ENCODE measurements at places on chromosomes 12 and 14.

DNA sequence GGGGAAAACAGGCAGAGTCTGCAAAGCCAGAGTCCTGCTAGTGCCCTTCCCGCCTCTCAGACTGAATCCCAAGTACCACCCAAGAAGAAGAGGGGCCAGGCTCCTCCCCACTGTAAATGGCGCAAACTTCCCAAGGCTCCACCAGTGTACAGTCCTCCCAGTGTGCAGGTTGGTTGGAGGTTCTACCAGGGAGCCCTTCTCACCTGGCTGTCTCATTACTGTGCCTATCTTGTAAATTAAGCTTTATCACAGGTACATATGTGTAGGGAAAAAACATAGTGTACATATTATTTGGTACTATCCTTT lies 189.7 kb downstream of the FSCB start:
- DNase-seq, result no peak

DNA sequence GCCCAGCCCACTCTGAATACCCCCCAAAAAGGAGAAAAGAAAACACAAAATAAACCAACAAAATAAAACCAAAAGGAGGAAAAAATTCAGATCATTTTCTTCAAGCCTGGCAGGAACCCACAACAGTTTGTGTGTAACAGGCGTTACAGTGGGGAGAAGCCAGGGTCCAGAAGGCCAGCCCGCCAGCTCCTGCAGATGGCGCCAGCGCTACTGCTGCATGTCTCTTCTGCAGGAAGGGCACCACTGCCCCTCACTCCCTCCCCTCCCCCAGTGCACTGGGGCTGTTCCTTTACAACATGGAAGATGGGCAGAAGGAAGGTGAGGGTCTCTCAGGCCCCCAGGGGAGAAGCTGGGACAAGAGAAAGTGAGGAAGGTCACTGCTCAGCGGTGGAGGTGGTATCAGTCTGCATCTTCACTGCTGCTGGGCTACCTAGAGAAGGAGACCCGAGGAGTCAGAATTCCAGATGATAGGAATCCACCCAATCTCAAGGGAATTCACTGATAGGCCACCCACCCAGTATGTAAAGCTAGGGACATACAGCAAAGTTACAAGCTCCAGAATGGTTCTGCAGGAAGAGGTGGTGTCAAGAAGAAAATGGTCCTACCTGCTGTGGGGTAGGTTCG lies 2.3 kb upstream of the NOP2 start:
- DNase-seq, result peak; percentile 83

GRCh38 chr12:23006413-23006812 lies 381.4 kb downstream of the ETNK1 start:
- no peak for DNase-seq

GRCh38 chr14:24422694-24423601 lies 6.5 kb downstream of the CBLN3 start:
- no peak for DNase-seq

GRCh38 chr14:32331206-32331605 lies 2.1 kb downstream of the AKAP6 start:
- no peak for DNase-seq

DNA sequence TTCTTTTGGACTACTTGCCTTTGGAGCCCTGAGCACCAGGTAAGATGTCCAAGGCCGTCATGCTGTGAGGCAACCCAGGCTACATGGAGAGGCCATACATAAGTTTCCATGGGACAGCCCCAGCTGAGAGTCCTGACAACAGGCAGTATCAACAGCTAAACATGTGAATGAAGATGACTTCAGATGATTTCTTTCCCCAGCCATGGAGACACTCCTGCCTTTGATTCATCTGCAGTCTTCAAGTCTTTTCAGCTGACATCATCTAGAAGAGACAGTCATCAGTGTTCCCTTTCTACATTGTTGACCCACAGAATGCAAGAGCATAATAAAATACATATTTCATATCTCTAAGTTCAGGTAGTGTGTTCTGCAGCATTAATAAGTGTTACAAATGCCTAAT lies 398.7 kb downstream of the BTG1 start:
- DNase-seq, result no peak

- no peak for DNase-seq
These were observed 42.8 kb downstream of the ACSM4 start for GRCh38 chr12:7346551-7347225.

GRCh38 chr14:69951263-69951662 lies 72.0 kb downstream of the SMOC1 start:
- DNase-seq, result no peak

- no peak for DNase-seq
These were observed 141.1 kb downstream of the SLC41A2 start for GRCh38 chr12:104816845-104817503.

GRCh38 chr14:36511981-36512584 lies 7.9 kb downstream of the NKX2-1 start:
- DNase-seq, result no peak

- no peak for DNase-seq
These were observed 282.6 kb downstream of the SOX5 start for GRCh38 chr12:23666866-23667265.

- DNase-seq, result no peak
These were observed 25.8 kb upstream of the CLEC4E start for GRCh38 chr12:8566525-8566924.

GRCh38 chr14:104461676-104462449 lies 117.7 kb upstream of the C14orf180 start:
- DNase-seq, result no peak

- no peak for DNase-seq
These were observed 87.6 kb downstream of the PPP2R5C start for GRCh38 chr14:101849125-101849524.

DNA sequence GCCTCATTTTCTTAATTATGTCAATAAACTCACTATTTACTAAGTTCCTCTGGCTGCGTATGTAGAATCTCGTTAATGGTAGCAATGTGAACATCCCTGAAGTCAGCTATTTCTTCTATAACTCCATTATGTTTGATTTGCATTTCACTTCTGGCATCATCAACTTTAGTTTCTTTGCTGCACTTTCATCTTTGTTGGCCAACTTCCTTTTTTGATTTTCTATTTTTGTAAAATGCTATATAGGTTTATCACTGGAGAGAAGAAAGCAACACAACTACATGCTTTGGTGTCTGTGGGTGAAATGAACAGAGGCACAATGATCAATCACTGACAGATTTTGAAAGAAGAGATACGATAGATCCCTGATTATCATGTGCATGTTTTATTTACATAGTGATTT lies 58.5 kb upstream of the ATF7IP start:
- DNase-seq, result no peak

GRCh38 chr14:38044710-38045109 lies 163.0 kb upstream of the SSTR1 start:
- DNase-seq, result no peak

- DNase-seq, result no peak
These were observed 41.6 kb downstream of the AKAP6 start for GRCh38 chr14:32370714-32371113.

GRCh38 chr12:25884024-25884919 lies 74.2 kb upstream of the RASSF8 start:
- no peak for DNase-seq

GRCh38 chr12:130152386-130152785 lies 9.9 kb upstream of the FZD10 start:
- peak; percentile 71 for DNase-seq

DNA sequence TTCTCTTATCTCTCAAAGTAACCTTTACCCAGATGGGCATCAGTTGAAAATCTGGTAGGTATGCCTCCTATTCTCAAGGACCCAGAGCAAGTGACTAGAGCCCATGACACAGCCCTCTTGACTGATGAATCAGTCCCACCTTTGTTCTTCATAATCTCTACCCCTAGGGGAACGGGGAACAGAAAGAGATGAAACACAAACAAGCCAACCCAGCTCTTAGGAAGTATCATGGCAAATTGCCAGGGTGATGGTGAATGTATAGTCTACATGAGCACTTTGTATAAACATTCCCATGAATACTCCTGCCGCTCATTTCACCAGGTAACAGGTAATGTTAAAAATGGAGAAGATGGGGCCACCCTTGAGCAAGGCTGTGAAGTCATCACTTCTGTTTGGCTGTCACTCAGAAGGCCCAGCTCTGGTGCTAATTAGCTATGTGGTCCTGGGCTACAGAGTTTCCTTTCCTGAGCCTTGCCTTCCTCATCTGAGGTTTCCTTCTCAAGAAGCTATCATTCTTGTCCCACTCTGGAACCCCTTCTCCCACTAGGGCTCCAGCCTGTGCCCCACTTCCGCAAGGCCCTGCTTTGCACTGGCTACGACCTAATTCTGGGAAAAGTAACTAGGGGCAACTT lies 161.7 kb downstream of the ANO2 start:
- DNase-seq, result no peak

DNA sequence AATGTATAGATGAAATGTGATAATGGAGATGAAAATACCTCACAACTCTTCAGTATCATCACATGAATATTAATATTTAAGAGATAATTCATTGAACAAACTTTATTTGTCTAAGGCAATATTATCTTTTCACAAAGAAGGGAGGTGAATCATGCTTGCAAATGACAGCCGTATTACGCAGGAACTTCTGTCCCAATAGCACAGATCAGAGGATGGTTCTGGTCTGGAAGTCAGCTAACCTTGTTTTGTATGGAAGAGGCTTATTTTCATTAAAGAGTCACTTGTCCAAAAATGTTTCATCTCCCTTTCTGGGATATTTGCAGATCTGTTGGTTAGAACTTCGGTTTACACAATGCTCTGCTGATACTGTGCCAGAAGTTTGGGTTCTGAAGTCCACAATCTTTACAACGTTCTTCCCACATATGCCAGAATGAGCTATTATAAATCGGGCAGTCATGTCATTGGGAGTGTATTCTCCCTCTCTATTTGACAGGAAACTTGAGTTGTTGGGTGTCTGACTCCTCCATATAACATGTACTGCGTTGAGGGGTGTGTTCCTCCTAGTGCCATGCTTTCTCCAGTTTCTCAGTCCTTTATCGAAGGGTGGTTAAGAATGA lies 29.8 kb downstream of the YY1 start:
- DNase-seq, result no peak
